Stimulated activated CD8-positive, alpha-beta memory T cell treated with anti-CD3 and anti-CD28 coated beads, Interleukin-15, amount 100 ng/mL, for 48 hours (primary cell): ENCODE measurements at places on chromosomes 7 and 10.

DNA sequence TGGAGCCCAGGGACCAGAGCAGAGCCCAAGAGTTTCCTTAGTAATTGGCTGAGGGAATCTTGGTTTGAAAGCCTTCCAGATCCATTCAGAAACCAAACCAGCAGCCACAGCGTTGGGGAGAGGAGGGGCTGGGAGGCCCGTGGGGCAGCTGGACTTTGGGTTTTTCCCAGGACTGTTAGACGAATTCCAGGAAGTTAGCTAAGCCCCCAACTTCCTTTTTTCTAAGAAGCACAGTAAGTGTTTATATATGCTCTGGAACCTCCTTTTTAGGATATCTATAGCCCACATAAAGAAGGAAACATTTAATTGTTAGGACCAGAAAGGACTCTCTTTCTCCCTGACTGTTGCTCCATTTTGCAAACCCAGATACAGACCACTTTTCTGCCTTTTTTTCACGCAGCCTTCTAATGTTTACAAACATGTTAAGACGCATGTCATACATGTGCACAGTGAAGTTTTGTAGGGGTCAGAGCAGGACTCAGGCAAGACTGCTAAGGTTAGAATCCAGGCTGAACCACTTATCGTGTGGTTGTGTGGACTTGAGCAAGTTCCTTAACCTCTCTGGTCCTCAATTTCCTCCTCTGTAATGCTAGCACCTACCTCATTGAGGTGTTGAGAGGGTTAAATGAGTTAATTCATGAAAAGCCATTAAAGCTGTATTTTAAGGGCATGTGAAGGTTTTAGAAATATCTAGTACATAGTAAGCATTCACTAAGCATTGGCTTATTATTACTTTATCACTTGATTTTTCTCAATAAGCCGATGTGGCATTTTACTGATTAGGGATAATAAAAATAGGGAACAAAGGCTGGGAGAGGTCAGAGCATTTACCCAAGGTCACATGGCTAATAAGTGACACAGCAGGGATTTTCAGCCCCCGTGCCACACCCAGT lies 42.4 kb downstream of the TBATA start:
- no peak for DNase-seq

DNA sequence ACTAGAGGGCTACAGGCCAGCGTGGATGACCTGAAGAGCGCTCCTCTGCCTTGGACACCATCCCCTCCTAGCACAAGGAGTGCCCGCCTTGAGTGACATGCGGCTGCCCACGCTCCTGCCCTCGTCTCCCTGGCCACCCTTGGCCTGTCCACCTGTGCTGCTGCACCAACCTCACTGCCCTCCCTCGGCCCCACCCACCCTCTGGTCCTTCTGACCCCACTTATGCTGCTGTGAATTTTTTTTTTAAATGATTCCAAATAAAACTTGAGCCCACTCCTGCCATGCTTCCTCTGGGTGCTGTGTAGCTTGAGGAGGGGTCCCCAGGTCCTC lies 4.5 kb downstream of the SNCG start:
- DNase-seq, result no peak

DNA sequence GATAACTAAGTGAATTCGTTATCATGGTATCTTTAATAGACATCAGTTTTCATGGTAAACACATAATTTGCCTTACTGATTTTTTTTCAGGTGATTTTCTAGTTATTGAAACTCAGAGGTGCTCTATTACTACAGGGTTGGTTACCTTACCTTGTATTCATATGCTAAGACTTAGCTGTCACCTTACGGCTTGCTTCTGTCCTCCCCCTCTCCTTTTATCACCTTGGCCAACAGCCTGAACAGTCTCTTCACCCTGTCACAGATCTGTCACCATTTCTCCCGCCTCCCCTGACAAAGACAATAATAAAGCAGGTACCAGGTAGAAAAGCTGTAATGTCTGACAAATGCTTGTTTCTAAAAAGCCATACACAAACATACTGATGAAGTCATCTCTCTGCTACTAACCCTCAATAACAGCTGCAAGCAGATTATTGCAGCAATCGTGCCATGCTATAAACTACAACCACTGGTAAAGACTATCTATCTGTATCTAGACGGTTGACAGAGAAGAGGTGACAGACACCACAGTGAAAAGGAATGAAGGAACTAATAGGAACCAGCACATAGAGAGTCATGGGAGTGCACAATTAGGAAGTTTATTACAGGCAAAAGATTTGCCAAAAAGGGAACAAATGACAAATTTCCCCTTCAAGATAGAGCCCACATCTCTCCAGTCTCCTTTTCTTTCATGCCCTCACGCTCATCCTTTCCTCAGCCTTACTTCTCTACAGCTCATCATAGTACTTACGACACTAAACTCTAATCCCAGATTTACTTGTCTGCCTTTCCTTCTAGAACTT lies 57.2 kb downstream of the ARHGAP12 start:
- no peak for DNase-seq

DNA sequence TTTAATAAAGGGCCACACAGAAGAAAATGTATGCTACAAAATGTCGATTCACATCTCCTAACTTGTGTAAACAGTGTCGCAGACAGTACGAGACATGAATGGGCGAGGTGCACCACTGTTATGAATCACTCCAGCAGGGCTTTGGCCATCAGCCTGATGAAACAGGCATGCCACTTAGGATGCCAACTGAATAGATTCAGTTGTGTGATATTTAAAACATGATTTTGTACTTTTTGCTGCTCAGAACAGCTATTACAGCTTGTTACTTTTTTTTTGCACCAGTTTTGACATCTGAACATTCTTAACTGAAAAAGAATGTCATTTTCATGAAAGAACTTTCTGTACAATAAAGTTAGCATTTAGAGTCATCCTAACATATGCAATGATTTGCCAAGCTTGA lies 138.1 kb downstream of the VTI1A start:
- DNase-seq, result no peak

DNA sequence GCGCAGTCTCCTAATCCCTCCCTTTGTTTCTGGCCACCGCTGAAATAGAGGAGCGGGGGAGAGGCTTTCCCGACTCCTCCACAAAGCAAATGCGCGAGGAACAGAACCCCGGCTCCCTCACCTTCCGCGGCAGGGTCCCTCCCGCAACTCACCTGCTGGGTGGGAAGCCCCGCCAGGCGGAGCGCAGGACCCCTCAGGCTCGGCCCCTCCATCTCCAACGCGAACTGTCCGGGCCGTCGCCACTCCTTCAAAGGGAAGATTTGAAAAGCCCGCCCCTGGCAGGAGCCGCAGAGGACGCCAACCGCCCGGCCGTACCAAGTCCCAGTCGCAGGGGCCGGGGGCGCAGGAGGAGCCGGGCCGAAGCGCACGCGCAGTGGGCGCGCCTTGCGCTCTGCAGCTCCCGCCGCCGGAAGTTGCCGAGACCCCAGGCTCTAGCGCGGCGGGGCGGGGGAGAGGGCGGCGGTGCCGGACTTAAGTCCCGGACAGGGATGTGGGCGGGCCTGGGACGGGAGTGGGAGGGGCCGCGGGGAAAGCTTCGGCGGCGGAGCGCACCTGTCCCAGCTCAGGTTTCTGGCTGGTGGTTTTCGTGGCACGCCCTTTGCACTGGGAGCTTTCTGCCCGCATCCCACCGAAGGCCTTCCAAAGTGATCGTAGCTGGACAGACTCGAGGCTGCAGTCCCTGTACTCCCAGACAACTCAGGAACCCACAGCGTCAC lies at the start of gene RTKN2:
RTKN2 (minus strand) TSS at position 446 of the 716 bp plus-strand sequence; CDS start at position 212, 234 bp downstream.
- peak; percentile 46 for DNase-seq

- DNase-seq, result no peak
Measured at GRCh38 chr7:244974-245373, 45.0 kb upstream of the FOXL3 start.

GRCh38 chr7:132160611-132161532 lies 415.4 kb downstream of the PLXNA4 start:
- no peak for DNase-seq

DNA sequence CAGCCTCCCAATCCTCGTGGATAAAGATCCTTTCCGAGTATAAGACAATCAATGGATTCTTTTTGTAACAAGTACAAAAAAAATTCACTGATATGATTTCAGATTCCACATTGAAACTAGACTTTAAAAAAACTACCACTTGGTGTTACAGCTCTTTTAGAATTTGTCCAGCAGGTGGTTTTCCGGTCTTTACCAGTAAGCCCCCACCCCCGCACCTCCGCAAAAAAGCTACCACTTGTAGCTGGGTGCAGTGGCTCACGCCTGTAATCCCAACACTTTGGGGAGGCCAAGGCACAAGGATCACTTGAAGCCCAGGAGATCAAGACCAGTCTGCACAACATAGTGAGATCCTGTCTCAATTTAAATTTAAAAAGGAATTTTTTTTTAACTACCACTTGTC lies 19.8 kb downstream of the IGF2BP3 start:
- no peak for DNase-seq

DNA sequence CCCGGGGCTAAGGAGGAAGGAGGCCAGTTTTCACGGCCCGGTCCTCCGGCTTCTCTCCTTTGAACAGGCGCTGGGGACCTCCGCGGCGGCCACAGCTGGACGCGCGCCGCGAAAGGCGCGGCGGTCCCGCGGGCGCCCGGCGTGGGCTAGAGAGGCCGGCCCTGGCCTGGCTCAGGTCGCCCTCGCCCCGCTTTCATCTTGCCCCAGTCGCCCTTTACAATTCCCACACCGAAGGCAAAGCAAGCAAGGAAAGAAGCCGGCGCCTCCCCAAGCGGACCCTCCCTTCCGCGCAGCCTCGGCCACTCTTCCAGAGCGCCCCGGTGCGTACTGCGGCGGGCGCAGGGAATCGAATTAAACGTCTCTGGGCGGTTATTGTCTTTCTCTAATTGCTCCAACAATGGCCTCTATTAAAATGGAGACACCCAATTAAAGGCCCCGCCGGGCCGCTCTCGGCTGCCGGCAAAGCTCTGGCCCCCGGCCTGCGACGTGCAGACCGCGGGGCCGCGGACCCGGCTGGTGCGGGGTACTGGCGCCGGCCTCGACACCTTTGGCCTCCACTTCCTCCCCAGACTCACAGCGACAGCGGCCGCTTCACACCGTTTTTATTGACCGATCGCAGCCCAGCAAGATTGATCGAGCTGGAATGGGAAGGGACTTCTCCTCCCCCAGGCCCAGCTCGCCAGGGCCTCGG lies 4.5 kb upstream of the GATA3 start:
- DNase-seq, result no peak

DNA sequence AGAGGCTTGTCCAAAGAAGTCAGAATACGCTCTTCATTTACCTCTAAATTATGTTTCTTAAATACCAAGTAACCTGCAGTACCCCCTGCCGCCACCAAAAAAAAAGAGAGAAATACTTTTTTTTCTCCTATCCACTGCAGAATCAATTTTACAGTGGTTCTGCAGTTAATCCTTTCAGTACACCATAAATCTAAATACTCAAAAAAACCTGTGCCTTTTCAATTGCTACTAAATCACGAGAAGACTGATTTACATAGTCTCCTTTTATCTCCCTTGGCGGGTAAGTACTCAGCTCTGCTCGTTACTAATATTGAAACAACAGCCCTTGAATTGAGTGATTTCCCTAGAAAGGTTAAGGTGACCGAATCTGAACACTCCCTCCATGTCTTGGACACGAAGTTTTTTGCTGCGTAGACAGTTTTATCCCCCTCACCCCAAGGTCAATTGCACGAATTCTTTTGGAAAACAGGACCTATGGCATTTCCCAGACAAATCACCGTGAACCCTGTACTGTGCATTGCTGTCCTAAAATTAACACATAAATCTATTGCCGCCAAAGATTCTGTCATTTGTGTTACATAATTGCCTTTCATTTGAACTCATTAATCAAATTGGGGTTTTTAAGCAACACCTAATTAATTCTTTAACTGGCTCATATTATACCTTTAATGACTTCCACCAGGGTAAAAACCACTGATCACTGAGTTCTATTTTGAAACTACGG lies 512 bp upstream of the VIM start:
- DNase-seq, result no peak

- DNase-seq, result peak; percentile 42
Measured at GRCh38 chr7:87600130-87601124, at the start of gene ABCB1. Gene ABCB1 (minus strand): TSS chr7:87600884. CDS start chr7:87600184, 700 bp downstream.

DNA sequence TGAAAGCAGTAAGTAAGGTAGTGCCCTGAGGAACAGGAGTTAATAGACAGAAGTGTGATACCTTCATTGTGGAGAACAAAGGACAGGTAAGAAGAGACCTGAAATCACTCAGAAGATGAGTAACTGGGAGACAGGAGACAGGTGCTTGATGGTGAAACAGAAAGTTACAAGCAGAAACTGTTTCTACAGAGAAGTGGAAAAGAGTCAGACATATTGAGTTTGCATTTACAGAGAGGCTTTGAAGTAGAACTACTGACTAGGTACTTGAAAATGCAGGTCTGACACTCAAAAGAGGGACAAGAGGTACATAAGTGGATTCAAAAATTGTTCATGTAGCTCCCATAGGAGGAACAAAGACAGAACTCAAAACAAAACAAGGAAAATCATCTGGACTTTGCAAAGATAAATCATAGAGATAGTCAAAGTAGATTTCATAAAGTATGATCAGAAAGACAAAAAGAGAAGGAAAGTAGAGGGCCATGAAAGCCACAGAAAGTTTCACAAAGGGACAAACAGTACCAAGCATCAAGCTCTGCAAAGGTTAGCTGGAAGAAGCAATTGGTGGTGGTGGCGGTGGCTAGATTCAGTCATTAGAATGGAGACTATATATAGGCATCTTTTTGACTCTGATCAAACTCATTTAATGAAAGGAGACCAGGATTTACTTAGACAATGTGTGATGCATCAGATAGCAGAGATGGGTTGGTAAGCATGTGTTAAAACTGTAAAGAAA lies 198.4 kb downstream of the PCLO start:
- no peak for DNase-seq

GRCh38 chr10:27345455-27345920 lies 104.9 kb upstream of the ACBD5 start:
- DNase-seq, result no peak

DNA sequence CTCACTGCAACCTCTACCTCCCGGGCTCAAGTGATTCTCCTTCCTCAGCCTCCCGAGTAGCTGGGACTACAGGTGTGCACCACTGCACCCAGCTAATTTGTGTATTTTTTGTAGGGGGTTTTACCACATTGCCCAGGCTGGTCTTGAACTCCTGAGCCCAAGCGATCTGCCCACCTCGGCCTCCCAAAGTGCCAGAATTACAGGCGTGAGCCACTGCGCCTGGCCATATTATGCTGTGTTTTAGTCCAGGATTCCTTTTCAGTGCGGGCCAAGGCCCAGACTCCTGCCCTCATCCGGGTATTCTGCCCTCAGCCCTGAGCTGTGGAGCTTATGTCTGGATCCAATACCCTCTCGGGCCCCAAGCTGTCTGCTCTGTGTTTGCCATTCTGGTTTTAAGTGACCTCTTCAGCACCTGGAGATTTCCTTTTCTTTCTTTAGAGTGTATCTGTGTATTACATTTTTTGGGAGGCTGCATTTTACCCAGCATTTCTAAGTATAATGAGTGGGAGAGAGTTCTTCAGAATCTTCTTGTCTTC lies 114.9 kb downstream of the BUB3 start:
- no peak for DNase-seq

- no peak for DNase-seq
Measured at GRCh38 chr7:87447116-87447635, 28.3 kb downstream of the ABCB4 start.

DNA sequence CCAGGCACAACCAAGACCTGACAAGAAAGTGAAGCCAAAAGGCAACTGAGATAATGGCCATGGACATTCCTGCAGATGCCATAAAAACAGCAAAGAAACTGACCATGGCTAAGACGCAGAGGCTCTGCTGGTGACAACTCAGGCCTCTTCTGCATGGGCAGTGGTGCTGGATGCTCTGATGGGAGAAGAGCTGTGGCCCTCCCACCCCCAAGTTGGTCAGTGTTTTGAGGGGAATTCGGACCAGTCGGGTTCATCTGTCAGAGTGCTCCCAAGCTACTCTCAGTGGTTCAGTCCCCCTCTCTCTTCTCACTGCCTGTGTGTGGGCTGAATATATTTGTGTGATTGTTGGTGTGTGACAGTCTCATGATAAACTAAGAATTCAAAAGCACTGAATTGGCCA lies 79.0 kb upstream of the GPR26 start:
- no peak for DNase-seq
